Esophagus squamous epithelium (tissue), 5 donors: ENCODE measurements at places on chromosomes 11 and 22.
A peak's percentile ranks its signal among the peaks of the same experiment; 100 is the strongest.

DNA sequence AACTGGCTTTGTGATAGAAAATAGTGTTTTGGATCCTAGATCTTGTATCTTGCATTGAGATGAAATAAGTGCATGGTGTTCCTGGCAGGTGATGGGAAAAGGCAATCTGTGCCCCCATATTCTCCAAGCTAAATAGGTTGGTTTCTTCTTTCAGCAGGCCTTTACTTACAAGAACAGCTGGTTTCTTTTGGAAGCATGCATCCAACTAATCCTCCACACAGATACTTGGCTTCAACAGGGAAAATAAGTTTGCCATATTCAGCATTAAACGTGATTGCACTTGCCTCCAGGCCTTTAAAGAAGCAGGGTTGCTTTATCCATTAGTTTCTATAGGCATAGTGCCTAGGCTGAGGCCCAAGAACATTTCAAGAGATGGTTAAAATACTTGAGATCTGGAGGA lies 59.9 kb downstream of the APIP start:
- no peaks in the 10 kb centered on the region for H3K36me3 ChIP-seq
- no peak overlapping the region for H3K4me3 ChIP-seq
- no peaks in the 10 kb centered on the region for H3K27me3 ChIP-seq
- peak overlapping the region; percentile 89 for H3K27ac ChIP-seq
- H3K4me1 ChIP-seq: peaks cover 33% of the 10 kb centered on the region

DNA sequence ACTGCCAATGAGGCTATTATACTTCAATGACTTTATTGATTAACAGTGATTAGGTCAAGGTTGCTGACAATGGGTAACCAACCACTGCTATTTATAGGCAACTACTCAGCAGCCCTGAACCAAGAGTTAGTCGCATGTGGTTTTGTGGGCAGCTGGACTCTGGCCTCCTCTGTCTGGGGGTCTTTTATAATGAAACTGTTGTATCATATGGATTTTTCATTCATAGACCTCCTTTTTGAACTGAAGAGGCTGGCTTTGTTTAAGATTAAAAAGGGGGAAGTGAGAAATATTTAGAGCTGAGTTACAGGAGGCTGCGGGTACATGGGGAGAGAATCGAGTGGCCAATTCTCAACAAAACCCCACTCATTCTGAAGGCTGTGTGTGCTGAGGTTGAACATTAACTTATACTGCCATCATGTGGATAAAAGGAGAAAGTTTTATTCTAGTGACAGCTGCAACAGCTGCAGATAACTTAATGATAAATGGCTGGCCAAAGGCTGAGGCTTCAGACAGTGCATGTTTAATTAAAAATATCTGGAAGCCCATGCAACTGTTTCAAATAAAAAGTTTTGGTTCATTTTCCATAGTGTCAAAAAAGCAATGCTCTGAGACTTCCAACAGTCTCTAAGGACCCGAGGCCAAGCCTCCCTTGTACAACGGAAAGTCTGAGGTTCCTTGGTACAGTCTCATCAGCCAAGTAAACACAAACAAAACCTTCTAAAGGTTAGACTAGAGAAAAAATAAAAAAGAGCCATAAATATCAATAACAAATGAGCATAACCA lies 682.6 kb downstream of the KCNA4 start:
- H3K36me3 ChIP-seq: no peaks in the 10 kb centered on the region
- no peak overlapping the region for H3K4me3 ChIP-seq
- no peaks in the 10 kb centered on the region for H3K4me1 ChIP-seq
- no peak for DNase-seq
- no peaks in the 10 kb centered on the region for H3K27me3 ChIP-seq

DNA sequence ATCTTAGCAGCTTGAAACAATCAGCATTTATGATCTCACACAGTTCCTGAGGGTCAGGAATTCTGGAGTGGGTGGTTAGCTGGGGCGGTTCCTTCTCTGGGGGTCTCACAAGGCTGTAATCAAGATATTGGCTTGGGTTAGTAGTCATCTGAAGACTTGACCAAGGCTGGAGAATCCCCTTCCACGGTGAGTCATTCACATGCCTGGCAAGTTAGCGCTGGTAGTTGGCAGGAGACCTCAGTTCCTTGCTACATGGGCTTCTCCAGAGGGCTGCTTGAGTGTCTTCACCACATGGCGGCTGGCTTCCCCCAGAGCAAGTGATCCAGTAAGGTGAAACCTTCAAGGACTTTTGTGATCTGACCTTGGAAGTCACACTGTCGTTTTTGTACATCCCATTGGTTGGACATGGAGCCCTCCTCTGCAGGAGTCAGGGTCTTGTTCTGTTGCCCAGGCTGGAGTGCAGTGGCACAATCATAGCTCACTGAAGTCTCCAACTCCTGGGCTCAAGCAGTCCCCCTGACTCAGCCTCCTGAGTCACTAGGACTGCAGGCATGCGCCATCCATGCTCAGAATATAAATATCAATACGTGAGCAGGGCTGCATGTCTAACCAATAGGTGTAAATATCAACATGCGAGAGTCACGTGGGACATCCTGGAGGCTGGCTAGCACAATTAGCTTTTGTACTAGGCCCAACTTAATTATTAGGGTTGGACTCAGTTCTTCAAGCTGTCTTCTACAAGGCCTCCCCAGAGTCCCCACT lies 7.2 kb upstream of the NIPSNAP1 start:
- no peaks in the 10 kb centered on the region for H3K27me3 ChIP-seq
- H3K36me3 ChIP-seq: no peaks in the 10 kb centered on the region
- no peak overlapping the region for H3K27ac ChIP-seq
- H3K4me3 ChIP-seq: no peak overlapping the region
- H3K4me1 ChIP-seq: no peaks in the 10 kb centered on the region

DNA sequence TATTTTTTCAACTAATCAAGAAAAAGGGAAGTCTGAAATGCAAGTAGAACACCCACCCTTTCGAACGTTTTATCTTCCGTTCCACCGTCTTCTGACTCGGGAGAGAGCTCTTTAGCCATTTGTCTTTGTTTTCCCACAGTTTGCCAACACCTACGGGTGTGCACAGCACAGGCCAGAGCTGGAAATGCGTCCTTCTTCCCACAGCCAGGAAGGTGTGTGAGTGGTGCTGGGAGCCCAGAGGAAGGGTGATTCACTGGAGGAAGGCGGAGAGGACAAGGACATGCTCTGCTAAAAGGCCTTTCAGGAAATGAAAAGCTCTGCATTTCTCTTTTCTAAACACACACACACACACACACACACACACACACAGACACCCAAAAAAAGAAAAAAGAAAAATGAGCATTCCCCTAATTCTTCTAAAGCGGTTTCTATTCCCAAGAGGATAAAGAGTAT lies 18.5 kb downstream of the ENDOD1 start:
- peak overlapping the region; percentile 31 for H3K4me3 ChIP-seq
- DNase-seq: no peak
- peak overlapping the region; percentile 85 for H3K27ac ChIP-seq
- peaks cover 63% of the 10 kb centered on the region for H3K4me1 ChIP-seq

DNA sequence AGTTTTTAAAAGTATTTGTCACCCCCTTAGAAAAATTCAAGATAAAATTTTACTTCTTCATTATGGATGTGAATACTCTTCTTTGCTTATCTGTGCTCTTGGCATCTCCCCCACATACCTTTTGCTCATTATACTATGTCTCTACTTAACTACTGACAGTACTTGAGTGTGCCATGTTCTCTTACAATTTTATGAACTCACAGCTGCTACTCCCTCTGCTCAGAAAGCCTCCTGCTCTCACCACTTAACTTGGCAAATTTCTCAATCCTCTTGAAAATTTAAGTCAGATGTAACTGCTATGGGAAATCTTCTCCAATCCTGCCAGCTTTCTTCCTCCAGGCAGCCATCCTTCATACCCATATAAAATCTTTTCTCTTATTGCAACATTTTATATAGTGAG lies 163.4 kb downstream of the CNTN5 start:
- H3K4me3 ChIP-seq: no peak overlapping the region
- no peaks in the 10 kb centered on the region for H3K27me3 ChIP-seq
- H3K27ac ChIP-seq: no peak overlapping the region
- H3K4me1 ChIP-seq: no peaks in the 10 kb centered on the region
- no peaks in the 10 kb centered on the region for H3K36me3 ChIP-seq

GRCh38 chr11:82321206-82321605 lies 412.5 kb downstream of the FAM181B start:
- no peaks in the 10 kb centered on the region for H3K4me1 ChIP-seq
- H3K36me3 ChIP-seq: no peaks in the 10 kb centered on the region
- H3K27me3 ChIP-seq: no peaks in the 10 kb centered on the region
- no peak overlapping the region for H3K27ac ChIP-seq
- DNase-seq: no peak

GRCh38 chr11:133052537-133052936 lies 479.8 kb downstream of the OPCML start:
- DNase-seq: no peak
- H3K27ac ChIP-seq: no peak overlapping the region
- H3K4me1 ChIP-seq: no peaks in the 10 kb centered on the region
- no peaks in the 10 kb centered on the region for H3K36me3 ChIP-seq
